Dermis blood vessel endothelial cell (primary cell): ENCODE measurements at places on chromosomes 13 and 19. TPM values are rescaled to one million over a fixed set of nuclear protein-coding genes. Genes with fewer than 3 reads are reported as not detected.

The PBX4 gene
- 0.05 TPM in 1 of 2 replicates, not detected in the other for total RNA-seq

The ZNF610 gene
- total RNA-seq: 3.3 and 3.7 TPM in 2 replicates

The PTGIR gene
- not detected in 2 replicates for total RNA-seq

The VSTM2B gene
- not detected in 2 replicates for total RNA-seq

The TGFB1 gene
- 19.4 and 74.5 TPM in 2 replicates for total RNA-seq

The ERICH4 gene
- total RNA-seq: not detected in 2 replicates

The FLT3LG gene
- 1.2 and 1.6 TPM in 2 replicates for total RNA-seq

The ZNF546 gene
- 6.3 and 7.8 TPM in 2 replicates for total RNA-seq

The RUBCNL gene
- under 0.01 and 0.05 TPM in 2 replicates for total RNA-seq

The PSG4 gene
- total RNA-seq: 0.14 TPM in 1 of 2 replicates, not detected in the other

The ZNF8 gene
- total RNA-seq: 5.6 and 6.1 TPM in 2 replicates

The RNF113B gene
- not detected in 2 replicates for total RNA-seq

The KLK15 gene
- not detected in 2 replicates for total RNA-seq

The GRIN3B gene
- 0.28 and 1.0 TPM in 2 replicates for total RNA-seq

The LIPE gene
- total RNA-seq: 10.8 and 12.1 TPM in 2 replicates

The CRX gene
- total RNA-seq: not detected in 2 replicates

The LRRC63 gene
- 0.09 TPM in 1 of 2 replicates, not detected in the other for total RNA-seq

The TIMM29 gene
- 38.5 and 39.0 TPM in 2 replicates for total RNA-seq

The CERS1 gene
- total RNA-seq: 1.0 and 1.3 TPM in 2 replicates

The TYROBP gene
- total RNA-seq: not detected in 2 replicates

The POSTN gene
- total RNA-seq: 114 and 128 TPM in 2 replicates
